NCI-H1048 (cell line): ENCODE measurements at places on chromosomes 3 and 15.

DNA sequence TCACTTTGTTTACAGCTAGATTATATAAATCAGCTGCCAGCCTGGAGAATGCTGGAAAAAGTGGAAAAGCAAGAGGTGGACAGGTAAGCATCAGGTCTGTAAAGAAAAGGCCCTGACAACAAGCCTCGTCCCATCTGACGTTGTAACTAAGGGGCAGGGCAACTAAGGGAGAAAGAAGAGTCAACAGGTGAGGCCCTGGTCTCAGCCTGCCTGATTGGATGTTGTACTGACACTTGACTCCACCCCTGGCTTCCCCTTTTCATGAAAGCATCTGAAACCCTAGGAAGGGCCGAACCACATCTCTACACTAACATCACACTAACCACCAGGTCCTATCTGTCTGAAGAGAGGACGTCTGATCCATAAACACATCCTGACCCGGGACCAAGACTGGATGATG is 357.6 kb upstream of the CFAP20DC start:
- no peak for DNase-seq

- DNase-seq: no peak
Observed at GRCh38 chr3:110405830-110406585, 665.6 kb upstream of the NECTIN3 start.

DNA sequence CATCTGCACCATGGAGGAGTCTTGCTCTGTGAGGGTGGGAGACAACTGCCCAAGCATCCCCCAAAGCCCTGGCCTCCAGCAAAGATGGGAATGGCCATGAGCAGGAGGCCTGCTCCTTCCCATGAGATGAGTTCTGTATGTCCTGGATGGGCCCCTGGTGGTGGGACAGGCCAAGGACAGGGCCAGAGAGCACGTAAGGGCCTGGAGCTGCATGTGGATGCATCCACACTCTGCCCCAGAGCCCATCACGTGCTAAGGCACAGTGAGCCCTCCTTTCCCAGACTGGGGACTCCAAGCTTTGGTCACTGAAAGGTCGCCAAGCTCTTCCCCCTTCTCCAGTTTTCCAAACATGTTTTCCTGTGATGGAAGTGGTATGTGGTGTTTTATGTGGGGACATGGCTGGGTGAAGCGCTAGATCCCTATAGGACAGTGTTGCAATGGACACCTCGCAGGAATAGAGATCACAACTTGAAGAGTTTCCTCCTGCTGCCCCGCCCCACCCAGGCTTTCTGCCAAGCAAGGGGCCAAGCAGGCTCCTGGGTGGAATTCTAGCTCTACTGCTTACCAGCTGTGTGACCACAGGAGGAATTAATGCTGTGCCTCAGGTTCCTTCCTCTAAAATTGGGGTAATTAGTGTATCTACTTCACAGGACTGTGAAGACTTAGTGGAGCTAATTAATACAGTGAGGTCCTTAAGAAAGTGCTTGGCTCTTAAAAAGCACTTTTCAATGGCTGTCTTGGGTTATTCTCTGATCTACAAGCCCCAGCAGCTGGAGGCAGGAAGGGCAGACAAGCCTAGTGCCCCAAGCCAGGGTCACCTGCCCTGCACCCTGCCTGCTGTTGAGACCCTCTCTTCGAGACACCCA is 106.4 kb upstream of the RPL32 start:
- DNase-seq: no peak

- no peak for DNase-seq
Observed at GRCh38 chr3:14508505-14508819, 31.7 kb downstream of the GRIP2 start.

- DNase-seq: no peak
Observed at GRCh38 chr3:30319713-30320112, 286.7 kb upstream of the TGFBR2 start.

DNA sequence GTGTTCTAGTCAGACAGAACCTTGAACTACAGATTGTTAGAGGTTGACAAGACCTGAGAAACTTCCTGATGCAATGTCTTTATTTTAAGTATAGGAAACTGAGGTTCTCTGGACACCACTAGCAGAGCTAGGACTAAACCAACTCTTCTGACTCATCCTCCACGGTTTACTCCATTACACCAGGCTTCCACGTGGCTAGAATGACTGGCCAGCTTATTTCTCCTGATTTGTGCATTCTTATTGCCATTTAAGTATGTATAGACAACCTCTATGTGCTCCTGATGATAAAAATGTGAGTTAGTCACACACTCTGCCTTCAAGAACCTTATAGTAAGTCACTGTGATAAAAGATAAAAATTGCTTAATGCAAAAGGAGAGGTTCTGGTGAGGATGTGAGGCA is 182.7 kb downstream of the MEX3B start:
- DNase-seq: no peak

DNA sequence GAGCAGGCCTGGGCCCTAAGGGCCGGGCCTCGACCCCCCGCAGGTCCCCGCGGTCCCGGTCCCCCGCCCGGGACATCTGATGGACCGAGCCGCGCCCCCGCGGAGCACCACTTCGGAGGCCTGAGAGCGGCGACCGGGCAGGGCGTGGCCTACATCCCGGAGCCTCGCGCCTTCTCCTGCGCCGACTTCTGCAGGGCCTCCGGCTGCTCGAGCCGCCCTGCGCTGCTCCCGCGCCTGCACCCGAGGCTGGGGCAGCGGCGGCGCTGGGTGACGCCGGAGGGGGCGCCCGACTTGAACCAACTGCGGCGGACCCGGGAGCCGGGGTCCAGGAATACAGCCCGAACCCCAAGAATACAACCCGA is 14.9 kb upstream of the GP9 start:
- no peak for DNase-seq

GRCh38 chr3:100400419-100400779 is 490 bp downstream of the TOMM70 start:
- DNase-seq: no peak

DNA sequence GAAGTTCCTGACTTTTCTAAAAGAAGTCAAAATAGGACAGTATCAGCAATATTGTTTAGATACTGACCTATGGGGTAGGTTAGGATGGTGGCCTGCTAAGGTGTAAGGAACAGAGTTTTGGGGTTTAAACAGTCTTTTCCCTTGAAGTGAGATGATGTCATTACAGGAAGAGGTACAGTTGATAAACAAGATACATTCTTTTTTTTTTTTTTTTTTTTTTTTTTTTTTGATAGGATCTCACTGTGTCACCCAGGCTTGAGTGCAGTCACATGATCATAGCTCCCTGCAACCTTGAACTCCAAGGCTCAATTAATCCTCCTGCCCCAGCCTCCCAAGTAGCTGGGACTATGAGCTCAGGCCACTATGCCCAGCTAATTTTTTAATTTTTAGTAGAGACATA is 33.3 kb downstream of the SLC25A36 start:
- DNase-seq: no peak

DNA sequence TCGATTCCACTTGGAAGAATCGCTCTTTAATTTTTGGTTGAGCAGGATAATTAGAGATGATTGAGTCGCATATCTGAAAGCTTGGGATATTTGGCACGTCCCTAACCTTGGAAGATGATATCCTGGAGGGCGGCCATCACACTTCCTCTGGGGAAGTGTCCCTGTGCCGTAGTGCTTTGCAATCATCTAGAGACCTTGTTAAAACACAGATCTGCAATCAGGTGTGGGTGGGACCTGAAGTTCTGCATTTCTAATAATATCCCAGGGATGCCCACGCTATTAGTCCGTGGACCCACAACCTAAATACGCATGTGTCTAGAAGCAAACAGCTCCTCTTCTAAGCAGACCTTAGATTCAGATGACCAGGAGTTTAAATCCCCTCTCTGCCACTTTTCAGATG is 20.5 kb downstream of the MYO1E start:
- no peak for DNase-seq

GRCh38 chr3:15983232-15983631 is 185.5 kb upstream of the ANKRD28 start:
- no peak for DNase-seq

GRCh38 chr3:168684519-168684918 is 588.8 kb upstream of the GOLIM4 start:
- no peak for DNase-seq

GRCh38 chr3:16295298-16295890 is 30.4 kb downstream of the OXNAD1 start:
- no peak for DNase-seq

DNA sequence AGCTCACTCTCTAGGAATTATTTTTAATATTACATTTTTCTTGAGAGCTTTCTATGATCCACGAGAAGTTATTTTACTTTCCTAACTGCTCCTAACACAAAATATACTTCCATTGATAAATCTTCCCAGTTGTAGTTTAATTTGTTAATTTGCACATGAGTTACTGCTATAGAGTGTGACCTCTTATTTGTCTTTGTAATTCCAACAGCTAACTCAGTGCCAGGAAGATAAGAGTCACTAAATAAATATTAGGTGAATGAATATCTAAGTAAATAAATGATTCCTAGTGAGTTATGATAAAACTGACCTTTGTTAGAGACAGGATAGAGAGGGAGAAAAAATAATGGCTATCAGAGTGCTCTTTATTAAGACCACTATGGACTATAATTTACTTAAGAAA is 319.9 kb downstream of the NAALADL2 start:
- no peak for DNase-seq

GRCh38 chr15:65391732-65392131 is 13.9 kb upstream of the IGDCC3 start:
- no peak for DNase-seq

DNA sequence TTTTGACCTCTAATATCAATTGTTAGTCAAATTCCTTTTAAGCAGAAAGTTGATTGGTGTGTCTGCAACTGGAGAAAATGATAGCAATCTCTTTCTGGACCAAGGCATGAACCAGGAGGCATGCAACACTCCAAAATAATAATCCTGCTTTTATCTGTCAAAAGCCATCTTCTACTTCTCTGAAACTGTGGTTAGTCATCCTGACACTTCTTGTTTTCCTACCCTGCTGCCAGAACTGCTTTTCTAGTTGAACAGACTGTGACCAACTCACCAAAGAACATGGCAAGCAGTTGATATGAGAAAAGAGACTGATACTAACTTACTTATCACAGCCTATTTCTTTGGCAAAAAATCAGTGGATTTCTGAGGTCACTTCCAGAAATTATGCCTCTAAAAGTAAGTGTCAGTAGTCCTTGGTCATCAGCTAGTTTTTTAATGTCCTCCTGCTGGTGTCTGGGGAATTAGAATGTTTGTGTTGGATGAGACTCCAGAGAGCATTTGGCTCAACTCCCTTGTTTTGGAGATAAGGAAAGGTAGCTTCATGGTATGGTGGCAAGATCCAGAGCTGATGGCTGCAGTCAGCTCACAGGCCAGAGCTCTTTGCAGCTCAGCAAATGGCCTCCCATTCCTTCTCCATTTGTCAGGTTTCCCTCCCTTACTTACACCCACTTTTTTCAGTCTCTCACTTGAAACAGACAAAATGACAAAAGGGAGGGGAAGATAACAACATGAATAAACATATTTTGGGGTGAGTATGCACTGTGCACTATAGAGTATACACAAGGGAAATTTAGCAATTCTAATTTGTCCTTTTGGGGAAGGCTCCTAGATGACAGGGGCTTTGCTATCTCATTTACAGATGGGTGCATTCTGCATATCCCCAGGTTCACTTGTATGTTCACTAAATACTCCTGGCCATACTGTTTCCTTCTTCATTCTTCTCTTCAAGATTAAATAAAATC is 7.0 kb downstream of the CRYGS start:
- no peak for DNase-seq

- no peak for DNase-seq
Observed at GRCh38 chr3:72289692-72290071, 504.7 kb upstream of the PROK2 start.

GRCh38 chr15:68369931-68370767 is 61.8 kb downstream of the ITGA11 start:
- no peak for DNase-seq

GRCh38 chr15:92069308-92070250 is 216.1 kb downstream of the SLCO3A1 start:
- no peak for DNase-seq

- no peak for DNase-seq
Observed at GRCh38 chr3:99410789-99411311, 227.5 kb upstream of the COL8A1 start.

- no peak for DNase-seq
Observed at GRCh38 chr3:97817965-97818364, 3.8 kb upstream of the CRYBG3 start.

DNA sequence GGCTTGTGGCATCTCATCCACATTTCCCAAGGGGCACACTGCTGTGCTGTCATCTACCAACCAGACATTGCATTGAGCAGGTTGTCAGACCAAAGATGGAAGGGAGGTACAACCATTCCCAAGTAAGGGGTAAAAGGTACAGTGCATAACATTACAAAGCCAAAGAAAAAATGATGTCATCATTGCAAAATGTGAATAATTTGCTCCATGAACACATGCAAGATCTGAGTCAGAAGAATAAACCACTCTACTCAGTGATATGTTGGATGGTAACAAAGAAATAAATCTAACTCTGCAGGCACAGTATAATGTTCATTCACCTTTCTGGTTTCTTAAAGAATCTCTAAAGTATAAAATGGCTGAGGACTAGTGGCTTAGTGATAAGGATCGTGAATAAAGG is 202.7 kb downstream of the MAGI1 start:
- no peak for DNase-seq

DNA sequence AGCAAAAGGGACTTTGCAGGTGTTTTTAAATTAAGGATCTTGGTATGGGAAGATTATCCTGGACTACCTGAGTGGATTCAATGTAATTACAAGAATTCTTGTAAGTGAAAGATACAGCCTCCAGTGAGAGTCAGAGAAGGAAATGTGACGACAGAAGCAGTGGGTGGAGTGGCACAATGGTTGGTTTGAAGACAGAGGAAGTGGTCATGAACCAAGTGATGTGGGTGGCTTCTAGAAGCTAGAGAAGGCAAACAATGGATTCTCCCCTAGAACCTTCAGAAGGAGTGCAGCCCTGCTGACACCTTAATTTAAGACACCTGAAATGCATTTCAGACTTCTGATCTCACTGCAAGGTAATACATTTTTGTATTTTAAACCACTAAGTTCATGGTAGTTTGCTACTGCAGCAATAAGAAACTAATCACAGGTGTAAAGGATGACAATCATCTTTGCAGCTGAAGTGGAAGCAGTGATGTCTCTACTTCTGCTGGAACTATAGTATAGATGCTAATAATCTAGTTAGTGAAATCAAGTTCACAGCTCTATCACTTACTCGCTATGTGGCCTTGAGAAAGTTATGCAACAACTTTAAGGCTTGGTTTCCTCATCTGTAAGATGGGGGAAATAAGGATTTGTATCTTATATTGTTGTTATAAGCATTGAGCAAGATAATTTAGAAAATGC is 403.4 kb upstream of the SUCLG2 start:
- DNase-seq: no peak

GRCh38 chr15:32944431-32944830 is 226.6 kb downstream of the GREM1 start:
- DNase-seq: no peak

- DNase-seq: no peak
Observed at GRCh38 chr3:186413615-186414415, 51.8 kb upstream of the DGKG start.

DNA sequence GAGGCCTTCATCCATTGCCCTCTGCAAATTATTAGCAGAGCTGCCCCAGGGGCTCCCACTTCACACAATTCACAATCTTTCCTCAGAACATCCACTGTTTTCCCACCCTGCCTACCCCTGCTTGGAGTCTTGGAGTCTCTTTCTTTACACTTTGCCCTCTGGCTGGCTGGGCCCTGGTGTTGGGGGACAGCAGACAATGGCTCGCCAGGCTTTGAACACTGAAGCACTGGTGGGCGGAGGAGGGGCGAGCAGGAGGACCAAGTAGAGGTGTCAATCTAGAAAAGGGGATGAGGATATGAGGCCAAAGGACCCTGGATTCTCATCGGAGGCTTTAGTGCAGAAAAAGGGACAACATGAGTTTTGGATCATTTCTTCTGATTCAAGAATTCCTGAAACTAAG is 212.0 kb downstream of the NR1D2 start:
- no peak for DNase-seq
